ENCODE measurements at places on chromosomes 2 and 18.

- no peak for DNase-seq
Observed at GRCh38 chr18:8011906-8012305, 444.8 kb downstream of the PTPRM start.

GRCh38 chr2:188414411-188414810 lies 122.7 kb downstream of the GULP1 start:
- DNase-seq = no peak

DNA sequence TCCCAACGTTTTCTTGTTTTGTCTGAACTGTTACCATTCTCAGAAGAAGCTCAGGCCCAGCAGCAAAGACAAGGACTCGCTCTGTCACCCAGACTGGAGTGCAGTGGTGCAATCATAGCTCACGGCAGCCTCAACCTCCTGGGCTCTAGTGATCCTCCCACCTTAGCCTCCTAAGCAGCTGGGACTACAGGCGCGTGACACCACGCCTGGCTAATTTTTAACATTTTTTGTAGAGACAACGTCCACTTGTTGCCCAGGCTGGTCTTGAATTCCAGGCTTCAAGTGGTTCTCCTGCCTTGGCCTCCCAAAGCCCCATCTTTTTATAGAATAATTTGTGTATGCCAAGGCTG lies 2.0 kb upstream of the SMYD5 start:
- no peak for DNase-seq

DNA sequence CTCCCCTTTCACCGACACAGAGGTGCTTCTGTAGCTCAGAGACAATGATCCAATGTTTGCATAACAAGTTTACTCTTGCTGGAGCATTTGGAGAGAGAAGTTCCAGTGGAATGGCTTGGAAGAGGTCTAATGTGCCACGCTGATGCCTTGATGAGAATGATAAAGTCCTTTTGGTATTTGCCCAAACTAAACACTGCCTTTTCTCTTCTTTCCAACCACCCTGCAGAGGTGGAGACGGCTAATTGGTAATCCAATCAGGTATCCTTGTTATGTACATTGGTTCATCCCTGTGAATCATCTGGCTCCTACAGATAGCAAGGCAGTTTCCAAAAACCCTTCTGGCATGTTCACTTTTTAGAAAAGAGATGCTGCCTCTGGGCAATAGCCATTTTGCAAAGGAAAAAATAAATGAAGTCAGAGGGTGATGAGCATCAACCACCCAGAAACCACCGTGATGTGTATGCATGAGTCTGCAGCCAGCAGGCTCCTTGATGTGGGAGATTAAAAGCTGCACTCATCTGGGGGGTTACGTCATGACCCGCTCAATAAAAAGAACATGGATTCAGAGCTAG lies 40.6 kb downstream of the KIAA2012 start:
- no peak for DNase-seq

GRCh38 chr18:56475250-56475649 lies 163.1 kb downstream of the TXNL1 start:
- DNase-seq = no peak
